ENCODE measurements at places on chromosomes 6 and 20.

DNA sequence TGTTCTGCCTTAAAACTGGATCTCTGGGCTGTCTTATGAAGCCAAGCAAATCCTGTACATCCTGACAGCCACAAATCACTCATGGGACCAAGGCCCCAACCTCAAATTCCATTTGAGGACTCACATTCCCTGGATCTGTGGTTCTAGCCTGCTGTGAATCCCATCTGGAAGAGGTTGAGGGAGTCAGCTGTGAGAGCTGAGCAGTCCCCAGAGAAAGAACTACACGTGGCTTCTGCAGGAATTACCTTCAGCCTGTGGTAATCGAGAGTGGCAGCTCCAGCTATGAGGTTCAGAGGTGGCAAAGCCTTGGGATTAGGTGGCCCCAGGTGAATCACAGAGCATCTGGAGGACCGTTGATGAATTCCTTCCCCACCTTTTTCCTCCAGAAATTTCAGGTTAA, 245.2 kb downstream of the SLC24A3 start:
- no peak for DNase-seq

DNA sequence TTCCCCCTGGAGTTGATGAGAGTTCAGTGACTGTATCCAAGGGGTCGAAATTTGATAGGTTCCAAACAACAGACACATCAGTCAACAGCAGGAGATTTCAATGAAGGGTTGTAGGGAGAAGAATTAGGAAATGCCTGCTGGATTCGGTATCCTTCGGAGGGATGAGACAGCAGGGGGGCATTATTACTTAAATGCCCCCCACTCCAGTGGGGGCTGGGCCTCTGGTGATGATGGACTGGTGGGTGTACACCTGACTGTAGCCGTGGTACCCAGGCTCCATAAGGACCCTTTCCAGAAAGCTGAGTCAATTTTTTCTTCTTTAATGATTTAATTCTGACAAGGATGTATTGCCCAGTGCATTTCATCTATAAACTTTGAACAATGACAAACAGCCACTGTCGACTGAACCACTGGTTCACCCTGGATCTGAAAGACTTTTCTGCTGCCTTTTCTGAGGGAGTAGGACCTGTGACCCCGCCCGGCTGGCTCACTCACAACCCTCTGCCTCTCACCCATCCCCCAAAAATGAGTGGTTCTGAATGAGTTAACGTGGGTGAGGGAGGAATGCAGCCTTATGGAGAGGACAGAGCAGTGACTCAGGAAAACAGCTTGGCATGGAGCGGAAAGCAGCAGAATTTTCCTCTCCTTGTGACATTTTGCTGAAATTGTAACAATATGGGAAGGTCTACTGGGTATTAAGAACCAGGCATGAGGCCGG, 41.0 kb downstream of the ZMYND8 start:
- no peak for DNase-seq

GRCh38 chr6:46651006-46651405, 1.6 kb downstream of the CYP39A1 start:
- no peak for DNase-seq

DNA sequence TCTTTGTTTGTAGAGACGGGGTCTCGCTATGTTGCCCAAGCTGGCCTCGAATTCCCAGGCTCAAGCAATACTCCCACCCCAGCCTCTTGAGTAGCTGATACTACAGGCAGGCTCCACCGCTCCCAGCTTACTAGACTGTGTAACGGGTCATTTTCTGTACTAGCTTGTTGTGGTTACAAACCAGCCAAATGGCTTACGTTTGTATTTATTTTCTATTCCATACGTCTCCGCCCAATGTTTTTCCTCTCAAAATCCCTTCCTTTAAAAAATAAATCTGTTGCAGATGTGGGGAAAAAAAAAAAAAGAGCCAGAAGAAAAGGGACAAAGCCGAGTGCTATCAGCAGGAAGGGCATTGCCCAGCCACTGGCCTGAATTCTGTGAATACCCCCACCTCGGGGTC, 41.6 kb downstream of the PRND start:
- DNase-seq = no peak

GRCh38 chr6:147135211-147135681, 69.0 kb upstream of the STXBP5 start:
- DNase-seq = no peak

GRCh38 chr6:48069280-48069679, 41.7 kb downstream of the PTCHD4 start:
- DNase-seq = no peak

DNA sequence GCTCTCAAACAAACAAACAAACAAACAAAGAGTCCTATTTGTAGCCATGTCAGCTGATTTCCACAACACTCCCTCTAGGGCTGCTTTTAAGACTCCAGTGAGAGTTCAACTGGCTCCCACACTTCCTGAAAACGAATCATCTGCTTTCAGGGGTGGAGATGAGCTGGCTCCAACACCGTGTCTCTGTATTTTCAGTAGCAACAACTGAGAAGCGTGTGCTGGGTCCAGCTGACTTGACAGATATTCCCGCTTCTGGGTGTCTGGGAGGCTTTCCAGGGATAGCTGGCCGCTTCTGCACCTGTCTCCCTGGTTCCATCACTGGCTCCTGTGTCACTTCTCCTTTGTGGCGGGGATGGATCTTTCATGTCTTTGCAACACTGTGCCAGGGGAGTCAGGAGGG, 272.5 kb upstream of the SOX4 start:
- no peak for DNase-seq

DNA sequence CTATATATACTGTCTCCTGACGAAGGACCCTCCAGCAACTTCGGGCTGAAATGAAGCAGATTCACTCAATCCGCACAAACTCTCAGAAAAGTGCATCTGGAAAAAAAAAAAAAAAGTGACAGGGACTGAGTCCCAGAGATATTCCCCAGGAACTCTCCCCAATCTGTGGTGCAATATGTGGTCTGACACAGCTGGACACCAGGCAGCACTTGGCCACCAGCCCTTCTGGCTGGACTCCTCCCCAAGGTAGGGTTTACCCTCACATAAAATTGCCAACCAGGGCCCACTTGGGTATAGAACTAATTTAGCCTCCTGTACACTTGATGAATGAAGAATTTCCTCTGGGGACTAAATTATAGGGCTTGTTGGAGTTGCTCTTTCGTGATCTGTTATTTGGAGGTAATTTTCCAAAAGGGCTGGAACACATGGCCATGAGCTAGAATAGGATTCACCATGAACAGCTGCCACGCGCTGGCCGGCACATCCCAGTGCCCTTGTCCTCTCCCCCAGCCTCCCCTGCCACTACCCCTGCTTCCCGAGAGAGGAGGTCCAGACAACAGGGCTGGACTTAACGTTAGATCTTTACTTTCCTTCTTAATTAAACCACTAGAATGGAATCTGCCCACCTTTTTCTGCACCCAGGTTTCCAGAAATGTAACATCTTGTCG, 379.2 kb downstream of the BMP2 start:
- DNase-seq = no peak

GRCh38 chr6:166526937-166527336, 59.5 kb downstream of the RAMACL start:
- no peak for DNase-seq

GRCh38 chr6:130697271-130697994, 129.8 kb upstream of the SMLR1 start:
- no peak for DNase-seq

All from NK-92 treated with Interleukin-12 subunit alpha and Interleukin-12 subunit beta, amount 100 ng/mL, for 24 hours (cell line).